Cortex of kidney (tissue), 1 donor: ENCODE measurements at places on chromosomes 3 and 15.

DNA sequence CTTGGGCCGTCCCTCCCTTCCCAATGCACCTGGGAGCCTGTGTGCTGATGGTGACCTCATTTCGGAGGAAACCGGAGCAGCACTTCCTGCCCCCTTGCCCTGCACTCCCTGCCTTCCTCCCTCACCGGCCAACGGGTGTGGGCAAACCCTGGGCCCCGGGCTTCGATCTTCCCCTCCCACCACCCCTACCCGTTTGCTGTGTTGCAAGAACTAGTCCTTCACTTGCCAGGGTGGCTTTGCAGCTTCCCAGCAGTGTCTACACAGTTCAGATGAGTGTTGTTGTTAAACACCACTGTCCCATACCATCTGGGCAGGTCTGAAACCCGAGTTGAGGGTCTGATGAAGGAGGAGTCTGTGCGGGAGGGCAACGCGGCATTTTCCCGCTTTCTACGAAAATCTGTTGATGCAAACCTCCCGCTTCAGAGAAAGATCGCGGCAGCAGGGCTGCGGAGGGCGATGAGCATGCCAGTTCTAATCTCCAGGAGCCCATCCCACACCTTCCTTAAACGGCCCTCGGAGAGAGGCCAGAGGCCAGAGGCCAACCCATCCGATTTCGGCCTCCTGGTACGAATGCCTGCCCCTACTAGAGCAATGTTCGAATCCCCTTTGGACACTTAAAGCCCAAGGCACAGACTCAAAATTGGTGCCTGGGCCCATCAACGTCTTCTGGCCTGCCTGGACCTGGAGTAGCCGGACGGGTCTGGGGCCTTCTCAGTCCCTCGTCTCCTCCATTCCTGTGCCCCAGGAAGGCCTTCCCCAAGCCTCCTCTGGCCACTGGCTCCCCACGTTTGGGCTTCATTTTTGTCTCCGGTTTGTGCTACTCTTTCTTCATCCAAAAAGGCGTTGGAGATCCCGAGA is 35.7 kb upstream of the POLG start:
- no peak for DNase-seq

DNA sequence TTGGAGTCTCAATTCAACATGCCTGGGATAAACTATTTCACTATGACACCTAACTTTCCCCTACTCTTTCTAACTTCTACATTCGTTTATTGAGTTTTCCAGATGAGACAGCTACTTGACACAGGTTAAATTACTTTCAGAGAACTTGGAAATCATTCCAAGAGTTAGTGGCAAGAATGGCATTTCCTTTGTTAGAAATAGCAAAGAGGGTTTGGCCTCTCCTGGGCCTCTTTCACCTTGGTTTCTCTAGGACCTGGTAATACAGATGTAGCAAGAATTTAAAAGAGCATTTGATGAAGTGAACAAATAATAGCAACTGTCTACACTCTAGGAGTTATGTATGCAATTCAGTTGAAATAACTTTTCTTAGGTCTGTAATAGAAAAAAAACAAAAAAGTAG is 748.9 kb downstream of the MECOM start:
- no peak for DNase-seq

GRCh38 chr15:86550075-86550474 is 470.4 kb downstream of the AGBL1 start:
- DNase-seq: no peak

DNA sequence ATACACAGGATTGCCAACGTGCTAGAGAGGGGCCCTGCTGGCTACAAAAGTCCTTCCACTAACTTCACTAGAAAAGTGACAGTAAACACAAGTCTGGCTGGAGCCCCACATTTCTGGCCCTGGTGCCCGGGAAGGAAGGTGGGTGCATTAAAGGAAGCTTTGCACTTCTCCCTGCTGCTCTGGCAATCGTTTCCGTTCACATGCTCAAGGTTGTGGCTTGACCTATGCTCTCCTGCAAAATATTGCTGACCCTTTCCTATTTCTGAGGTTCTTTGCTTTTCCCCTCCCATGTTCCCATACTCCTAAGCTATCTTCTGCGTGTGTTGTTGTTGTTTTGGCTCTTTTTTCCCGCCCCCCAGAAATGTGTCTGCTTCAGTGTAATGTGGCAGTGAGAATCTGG is 9.1 kb upstream of the CCR3 start:
- no peak for DNase-seq

DNA sequence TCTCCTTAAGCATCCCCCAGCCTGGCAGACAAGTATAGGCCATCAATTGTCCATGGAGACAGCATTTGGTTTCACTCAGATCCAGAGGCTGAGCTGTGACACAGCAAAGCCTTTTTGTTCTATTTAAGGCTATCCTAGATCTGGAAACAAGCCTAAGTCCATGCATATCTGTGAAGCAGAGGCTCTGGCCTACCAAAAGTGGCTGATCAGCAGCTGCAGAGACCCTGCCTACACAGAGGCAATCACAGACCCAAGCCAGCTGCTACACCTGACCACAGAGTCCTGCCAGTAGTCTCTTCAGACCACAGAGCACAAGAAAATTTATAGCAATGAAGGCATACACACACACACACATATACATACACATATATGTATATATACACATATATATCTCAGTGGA is 501.7 kb upstream of the ARPP21 start:
- no peak for DNase-seq

- no peak for DNase-seq
Observed at GRCh38 chr15:57861815-57862586, 155.5 kb downstream of the POLR2M start.

DNA sequence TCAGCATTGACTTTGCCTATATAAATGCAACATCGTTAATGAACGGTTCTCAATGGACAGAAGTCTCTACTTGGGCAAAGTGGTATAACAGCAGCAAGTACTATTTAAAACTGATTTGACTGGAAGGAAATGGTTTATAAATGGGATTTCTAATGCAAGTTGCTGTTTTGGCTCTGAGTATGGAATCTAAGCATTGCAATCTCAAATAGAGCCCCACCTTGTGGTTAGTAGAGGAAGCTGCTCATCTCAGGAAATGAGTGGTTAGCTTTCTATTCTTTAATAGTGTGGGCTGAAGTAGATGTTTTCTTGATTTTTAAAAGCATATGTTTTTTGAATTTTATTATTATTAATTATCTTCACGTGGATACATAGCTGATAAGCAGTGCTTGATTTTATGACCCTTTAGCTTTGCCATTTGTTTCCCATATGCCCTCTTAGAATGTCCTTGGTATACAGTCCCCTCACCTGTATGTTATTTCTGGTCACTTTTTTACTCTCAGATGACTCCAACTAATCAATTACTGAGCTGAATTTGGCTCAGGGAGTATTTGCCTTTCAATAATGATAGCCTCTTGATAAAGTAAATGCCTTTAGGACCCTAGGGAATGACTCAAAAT is 67.1 kb downstream of the OXSM start:
- no peak for DNase-seq

DNA sequence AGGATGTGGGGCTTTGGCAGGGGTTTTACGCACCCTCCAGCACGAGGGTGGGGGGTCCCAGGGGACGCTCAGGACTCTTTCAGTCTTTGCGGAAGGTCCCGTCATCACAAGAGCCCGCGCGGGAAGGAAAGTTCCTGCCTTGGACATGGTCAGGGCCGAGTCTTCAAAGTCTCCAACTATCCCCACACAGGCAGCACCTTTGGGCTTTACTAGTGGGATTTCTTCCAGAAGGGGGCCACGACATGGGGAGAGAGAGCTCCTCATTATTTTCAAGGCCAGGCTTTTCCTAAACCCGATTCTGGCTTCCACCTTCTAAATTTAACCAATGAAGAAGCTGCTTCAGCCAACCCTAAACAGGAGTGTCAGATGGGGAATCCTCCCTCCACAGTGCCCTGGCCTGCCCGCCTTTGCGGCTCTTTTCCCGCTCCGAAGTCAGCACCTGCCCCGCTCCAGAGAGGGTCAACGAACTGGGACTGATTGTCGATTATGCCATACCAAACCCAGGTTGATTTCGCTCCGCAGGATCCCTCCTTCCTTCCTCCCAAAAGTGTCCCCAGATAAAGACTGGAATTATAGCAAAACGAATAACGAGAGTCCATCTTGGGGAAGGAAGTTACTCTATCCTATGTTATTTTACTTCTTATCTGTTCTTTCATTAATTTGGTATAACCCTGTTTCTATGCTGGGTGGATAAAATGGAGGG is 11.0 kb downstream of the SHOX2 start:
- DNase-seq: no peak

- DNase-seq: no peak
Observed at GRCh38 chr3:48466386-48467109, 20.0 kb downstream of the ATRIP start.

GRCh38 chr15:74451322-74451721 is 9.6 kb downstream of the UBL7 start:
- no peak for DNase-seq

DNA sequence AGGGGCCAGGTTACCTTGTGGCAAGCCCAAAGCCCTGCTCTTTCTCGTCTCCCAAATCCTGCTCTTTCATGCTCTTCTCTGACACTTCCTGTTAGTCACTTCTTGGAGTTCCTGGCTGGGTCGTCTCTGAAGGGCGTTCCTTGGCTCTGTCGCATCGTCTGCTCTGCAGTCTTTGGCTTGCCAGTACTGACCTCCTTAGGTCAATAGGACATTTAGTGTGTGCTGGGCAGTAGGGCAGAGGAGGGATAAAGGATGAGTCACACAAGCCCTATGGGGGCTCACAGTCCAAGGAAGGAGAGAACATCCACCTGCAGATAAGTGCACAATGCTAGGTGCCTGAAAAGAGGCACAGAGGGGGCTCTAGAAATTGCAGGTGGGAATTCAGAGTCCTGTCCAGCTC is 87.5 kb downstream of the FAM43A start:
- DNase-seq: no peak

GRCh38 chr3:40096661-40097111 is 212.8 kb upstream of the EIF1B start:
- no peak for DNase-seq

DNA sequence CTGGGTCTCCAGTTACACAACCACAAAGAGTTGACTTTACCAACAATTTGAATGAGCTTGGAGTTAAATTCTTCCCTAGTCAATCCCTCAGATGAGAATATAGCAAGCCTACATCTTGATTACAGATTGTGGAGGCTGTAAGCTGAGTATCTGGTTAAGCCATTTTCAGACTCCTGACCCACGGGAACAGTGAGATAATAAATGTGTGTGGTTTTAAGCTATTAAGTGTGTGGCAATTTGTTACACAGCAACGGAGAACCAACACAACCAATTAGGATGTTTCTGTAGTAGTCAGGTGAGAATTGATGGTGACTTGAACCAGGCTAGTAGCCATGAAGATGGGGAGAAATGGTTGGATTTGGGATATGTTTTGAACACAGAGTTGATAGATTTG is 37.7 kb upstream of the SLC4A7 start:
- DNase-seq: no peak
